NCI-H1417 treated with DMSO at 0.1 percent for 48 hours (cell line): ENCODE measurements at places on chromosomes 5 and 9.

- DNase-seq, result no peak
Measured at GRCh38 chr9:99011161-99011709, 67.5 kb downstream of the COL15A1 start.

GRCh38 chr5:39207345-39208045 is 11.9 kb downstream of the FYB1 start:
- no peak for DNase-seq

- no peak for DNase-seq
Measured at GRCh38 chr5:172283020-172283861, at the start of gene UBTD2. TSS of gene UBTD2 (minus strand) at chr5:172283764. CDS start at chr5:172283665, 99 bp downstream.

DNA sequence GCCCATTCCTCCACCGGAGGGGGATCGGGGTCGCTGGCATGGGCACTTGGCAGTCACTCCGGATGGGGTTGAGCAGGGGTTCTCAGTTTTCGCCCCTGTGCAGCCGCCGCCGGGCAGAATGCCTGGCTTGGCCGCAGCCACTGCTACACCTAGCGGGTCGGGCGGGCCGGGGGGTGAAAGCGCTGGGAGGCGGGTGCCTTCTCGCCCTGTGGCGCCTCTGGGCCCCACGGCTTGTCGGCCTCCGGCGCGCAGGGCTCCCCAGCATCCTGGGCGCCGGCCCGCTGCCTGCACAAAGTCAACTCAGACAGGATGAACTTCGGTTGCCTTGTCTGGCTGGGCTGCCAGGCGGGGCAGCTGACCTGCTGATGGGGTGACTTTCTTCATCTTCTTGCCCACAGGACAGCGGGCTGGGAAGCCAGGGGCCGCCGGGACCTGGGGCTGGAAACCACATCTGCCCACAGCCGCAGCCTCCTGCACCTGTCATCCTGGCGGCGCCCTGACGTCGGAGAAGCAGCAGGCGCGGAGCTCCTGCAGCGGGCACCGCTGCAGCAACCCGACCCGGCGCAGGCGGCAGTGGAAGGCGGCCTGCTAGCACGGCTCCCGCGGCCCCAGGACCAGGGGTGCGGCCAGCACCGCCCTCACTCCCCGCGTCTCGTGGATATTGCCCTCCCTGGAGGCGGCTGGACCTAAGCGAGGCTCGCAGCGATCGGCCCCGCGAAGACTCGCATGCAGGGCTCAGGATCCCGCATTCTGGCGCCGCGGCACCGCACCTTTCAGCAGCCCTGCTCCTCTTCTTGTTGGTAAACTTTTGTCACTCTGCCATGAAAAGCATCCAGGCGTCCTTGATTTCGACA is 1.3 kb upstream of the ANKRD18A start:
- no peak for DNase-seq

GRCh38 chr5:179160584-179160983 is 100.4 kb downstream of the ZNF354C start:
- DNase-seq, result no peak

GRCh38 chr5:55988979-55989638 is 5.7 kb downstream of the IL6ST start:
- no peak for DNase-seq

- no peak for DNase-seq
Measured at GRCh38 chr9:15867334-15867733, 314.5 kb downstream of the CCDC171 start.

GRCh38 chr9:70477146-70477745 is 62.8 kb upstream of the KLF9 start:
- no peak for DNase-seq

- DNase-seq, result no peak
Measured at GRCh38 chr9:114472765-114473446, 32.4 kb downstream of the WHRN start.

GRCh38 chr5:180180846-180181245 is 28.2 kb downstream of the RASGEF1C start:
- no peak for DNase-seq

DNA sequence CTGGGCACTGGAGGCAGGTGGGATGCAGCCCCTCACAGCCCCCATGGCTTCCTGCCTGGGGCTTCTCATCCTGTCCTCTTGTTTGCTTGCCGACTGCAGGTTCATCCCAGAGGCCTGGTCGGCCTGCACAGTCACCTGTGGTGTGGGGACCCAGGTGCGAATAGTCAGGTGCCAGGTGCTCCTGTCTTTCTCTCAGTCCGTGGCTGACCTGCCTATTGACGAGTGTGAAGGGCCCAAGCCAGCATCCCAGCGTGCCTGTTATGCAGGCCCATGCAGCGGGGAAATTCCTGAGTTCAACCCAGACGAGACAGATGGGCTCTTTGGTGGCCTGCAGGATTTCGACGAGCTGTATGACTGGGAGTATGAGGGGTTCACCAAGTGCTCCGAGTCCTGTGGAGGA is 232.7 kb downstream of the ADAMTSL1 start:
- DNase-seq, result no peak

DNA sequence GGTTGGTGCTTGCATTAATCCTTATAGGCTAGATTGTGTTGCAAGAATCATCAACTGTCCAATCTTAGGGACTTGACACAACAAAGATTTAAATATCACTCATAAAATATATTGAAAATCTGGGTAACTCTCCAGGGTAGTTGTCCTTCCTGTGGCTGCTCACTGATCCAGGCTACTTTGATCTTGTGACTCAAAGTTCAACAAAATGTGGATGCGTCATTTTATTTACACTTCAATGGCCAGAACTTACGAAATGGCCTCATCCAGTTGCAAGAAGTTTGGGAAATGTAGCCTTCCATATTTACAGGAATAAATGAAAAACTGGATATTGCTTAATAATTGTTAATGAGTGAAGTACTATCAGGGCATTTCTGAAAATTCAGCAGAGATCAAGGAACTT is 235.5 kb upstream of the ACTBL2 start:
- no peak for DNase-seq

GRCh38 chr9:87543251-87543650 is 45.6 kb downstream of the DAPK1 start:
- DNase-seq, result no peak

DNA sequence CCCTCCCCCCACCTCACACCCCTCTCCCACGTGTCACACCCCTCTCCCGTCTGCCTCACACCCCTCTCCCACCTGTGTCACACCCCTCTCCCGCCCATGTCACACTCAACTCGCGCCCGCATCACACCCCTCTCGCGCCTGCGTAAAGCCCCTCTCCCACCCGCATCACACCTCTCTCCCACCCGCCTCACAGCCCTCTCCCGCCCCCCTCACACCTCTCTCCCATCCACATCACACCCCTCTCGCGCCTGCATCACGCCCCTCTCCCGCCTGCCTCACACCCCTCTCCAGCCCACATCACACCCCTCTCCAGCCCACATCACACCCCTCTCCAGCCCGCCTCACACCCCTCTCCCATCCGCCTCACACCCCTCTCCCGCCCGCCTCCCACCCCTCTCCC is 173.5 kb upstream of the FOXD4L5 start:
- DNase-seq, result no peak

DNA sequence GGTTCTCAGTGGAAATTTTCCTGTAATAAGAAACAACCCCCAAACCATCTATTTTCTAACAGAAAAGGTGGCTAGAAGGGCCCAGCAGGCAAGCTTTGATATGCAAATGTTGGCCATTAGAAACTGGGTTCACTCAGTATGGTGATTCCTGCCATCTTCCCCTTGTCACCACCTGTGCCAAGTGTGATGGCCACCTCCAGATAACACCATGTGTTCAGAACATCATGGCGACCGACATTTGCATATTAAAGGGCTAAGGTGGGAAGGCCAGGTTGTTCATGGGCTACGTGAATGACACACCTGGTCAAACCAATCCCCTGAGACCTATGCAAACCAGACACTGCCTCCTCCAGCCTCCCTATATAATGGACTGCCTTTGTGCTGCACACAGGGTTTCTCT is 20.4 kb downstream of the FOXE1 start:
- DNase-seq, result no peak
